T-cell (primary cell): ENCODE measurements at places on chromosomes 7 and 10.

DNA sequence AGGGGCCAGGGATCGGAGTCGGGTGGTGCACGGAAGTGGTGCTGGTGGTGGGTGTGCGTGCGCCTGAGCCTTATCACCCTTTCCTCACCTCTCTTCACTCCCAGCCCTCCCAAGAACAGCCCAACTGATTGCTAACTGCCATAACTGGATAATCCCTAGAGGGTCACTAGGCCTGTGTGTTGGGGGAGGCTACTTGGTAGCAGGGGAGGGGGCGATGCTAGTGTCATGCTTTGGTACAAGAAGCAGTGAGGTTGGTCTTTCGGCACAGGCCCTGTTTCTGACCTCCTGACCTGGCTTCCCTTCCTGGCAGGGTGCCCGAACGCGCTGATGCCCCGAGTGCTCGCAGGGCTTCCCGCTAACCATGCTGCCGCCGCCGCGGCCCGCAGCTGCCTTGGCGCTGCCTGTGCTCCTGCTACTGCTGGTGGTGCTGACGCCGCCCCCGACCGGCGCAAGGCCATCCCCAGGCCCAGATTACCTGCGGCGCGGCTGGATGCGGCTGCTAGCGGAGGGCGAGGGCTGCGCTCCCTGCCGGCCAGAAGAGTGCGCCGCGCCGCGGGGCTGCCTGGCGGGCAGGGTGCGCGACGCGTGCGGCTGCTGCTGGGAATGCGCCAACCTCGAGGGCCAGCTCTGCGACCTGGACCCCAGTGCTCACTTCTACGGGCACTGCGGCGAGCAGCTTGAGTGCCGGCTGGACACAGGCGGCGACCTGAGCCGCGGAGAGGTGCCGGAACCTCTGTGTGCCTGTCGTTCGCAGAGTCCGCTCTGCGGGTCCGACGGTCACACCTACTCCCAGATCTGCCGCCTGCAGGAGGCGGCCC is 652 bp downstream of the KAZALD1 start:
- DNase-seq, result peak; percentile 50

DNA sequence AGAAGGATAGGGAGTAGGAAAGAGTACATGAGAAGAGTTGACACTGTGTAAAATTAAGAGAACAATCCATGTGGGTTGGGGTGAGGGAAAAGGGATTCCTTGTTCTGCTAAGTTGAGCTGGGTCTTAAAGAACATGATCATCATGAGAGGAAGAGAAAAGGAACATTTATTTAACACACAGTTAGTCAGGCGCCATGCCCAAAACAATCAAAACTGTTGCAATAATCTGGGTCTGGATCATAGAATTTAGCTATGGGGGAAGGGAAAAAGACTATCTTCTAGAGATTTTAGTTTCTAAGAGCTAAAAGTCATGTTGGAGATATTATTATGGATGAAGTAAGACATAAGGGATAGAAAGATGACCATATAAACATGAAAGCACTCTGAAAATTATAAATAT is 178.9 kb downstream of the SEM1 start:
- no peak for DNase-seq

- no peak for DNase-seq
These were observed 827 bp upstream of the FASTK start for GRCh38 chr7:151081170-151082101.

DNA sequence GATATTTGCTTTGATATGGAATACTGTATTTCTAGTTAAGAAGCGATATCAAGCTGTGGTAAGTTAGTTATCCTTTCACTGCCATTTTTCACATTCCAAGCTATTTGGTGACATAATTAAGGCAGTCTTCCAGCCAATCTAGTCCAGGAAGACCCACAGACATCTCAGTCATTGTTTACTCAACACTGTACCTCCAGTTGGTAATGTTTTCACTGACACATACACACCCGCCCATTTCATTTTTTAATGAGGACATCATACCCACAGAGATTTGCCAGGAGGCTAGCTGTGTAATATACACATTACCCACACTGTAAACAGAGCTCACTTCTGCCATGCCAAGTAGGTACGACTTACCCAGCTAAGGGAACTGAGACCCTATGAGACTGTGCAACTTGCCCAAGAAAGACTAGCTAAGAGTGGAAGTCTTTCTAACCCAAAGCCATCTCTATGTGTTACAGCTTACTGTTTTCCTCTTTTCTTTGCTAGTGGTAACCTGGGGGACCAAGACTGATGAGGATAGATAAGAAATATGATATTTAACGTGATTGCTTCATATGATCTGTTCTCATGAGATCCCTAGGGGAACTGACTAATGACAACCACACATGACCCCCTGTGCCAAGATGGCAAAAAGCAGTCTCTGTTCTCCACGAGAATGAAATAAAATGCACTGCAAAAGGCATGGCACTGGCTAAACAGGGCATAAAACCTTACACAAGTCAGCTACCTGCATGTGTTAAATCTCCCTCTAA is 179.0 kb downstream of the DGKI start:
- no peak for DNase-seq

DNA sequence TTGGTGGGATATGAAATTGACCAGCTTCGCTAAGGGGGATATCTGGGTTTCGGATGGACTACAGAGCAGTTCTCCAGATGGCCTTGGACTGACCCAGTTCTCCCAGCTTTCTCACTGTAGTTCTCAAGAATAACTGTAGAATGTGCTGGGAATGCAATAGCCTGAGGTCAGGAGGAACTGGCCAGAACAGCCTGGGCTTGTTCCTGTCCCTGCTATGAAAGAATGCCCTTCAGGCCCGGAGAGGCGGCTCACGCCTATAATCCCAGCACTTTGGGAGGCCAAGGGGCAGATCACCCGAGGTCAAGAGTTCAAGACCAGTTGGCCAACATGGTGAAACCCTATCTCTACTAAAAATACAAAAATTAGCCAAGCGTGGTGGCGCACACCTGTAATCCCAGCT is 12.3 kb upstream of the TSPAN14 start:
- no peak for DNase-seq

DNA sequence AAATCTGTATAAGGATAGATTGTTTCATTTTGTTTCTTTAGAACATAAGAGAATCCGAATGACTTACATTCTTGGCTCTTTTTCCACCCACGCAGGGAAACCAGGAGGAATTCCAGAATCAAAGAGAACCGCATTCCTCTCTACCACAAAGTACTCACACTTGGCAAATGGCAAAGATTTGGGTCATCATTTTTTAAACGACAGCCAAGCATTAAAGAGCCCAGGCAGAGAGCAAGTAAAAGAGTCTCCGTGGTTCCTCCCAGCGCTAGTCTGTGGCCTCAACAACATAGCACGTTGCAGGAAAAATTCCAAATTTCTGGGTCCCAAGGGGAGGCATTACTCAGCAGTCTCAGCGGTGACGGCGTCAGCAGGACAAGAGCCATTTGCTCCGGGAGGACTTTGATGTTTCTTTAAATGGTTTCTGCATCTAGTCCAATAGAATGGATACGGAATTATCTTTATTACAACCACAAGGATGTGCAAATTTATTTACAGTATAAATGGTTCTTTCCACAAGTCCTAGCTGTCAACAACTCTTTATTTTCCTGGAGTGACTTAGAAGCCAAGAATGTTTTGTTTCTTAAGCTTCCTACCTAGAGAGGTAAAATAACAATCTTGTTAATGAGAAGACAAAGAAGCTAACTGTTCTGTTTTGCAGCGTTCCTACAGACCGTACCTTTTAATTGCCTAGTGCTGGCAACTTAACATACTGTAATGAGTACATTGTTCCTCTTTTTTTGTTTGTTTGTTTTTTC is 232.5 kb downstream of the SKIDA1 start:
- no peak for DNase-seq

GRCh38 chr7:112081778-112082177 is 124.4 kb downstream of the DOCK4 start:
- DNase-seq, result no peak

- no peak for DNase-seq
These were observed 85.3 kb upstream of the RPA3 start for GRCh38 chr7:7803715-7804178.

DNA sequence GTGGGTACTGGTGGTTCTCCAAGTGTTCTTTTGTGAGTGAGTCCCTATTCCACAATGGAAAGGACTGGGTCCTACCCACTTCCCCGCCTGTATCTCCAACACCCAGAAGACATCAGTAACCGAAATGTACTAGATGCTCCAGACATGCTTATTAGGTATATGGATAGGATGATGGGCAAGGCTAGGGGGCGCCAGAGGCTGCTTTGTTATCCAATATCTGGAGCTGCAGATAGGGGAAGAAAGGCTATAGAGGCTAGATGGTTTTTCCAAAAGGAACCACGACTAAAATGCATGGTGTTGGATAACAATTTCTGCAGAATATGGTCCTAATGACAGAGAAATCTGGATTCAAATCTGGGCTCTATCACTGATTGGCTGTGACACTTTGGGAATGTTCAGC is 56.2 kb upstream of the TM9SF3 start:
- peak; percentile 57 for DNase-seq

DNA sequence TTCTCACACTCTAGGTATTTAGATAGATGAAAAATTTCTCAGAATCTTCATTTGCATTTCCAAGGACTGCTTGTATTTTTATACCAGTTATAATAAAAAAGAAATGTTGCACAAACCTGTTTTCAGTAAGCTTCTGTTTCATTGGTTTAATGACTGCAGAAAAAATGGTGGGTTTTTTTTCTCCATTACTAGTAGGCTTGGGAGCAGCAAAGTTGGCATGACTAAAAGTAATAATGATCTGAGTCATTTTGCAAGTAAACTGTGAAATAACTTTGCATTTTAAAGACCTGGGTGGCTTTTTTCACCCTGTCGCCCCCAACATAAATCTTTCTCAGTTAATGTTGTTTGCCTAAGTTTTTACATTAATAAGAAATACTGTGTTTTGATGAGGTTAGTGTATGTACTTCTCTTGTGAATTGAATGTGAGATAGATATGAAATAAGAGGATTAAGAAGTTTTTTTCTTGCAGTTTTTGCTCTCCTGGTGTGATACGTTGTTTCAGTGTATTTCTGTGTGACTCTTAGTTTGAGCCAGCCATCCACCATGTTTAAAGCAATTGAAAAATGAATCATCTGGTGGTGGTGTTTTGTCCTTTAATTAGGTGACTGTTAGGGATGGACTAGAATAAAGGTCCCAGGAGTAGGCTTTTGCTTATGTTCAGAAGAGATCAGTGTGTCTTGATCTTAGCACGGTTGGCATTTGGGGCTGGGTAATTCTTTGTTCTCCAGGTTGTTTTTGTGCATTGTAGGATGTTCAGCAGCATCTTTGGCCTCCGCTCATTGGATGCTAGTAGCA is 1.8 kb downstream of the GNAI1 start:
- DNase-seq, result no peak

DNA sequence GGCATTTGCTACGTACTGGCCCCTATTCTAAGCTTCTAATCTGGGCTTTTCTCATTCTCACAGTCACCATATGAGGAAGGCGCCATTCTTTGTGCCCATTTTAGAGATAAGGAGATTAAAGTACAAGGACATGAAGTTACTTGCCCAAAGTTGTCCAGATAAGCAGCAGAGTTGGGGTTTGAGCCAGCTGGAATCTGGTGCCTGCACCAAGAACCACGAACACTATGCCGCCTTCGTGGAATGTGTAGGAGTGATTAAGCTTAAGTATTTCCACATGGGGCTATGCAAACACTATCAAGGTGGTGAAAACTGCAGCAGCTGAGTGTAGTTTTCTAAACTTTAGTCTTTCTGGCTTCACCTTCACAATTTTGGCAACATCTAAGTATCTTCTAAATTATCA is 342.7 kb upstream of the ETV1 start:
- no peak for DNase-seq

- no peak for DNase-seq
These were observed 136.8 kb downstream of the GALNT11 start for GRCh38 chr7:152162287-152162686.

DNA sequence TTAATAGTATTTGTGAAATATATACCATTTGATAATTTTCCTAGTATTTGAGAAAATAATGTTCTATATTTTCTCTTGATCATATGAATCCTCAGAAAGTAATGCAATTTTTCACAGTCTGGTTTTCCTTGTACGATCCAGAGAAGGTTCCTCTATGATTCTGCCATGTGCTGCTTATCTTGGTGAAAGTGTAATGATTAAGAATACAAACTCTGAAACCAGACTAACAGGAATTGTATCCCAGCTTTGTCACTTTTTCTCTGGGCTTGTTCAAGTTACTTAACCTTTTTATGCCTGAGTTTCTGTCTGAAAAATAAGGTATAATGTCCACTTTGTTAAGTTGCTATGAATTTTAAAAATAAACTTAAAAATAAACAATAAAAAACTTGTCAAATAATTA is 169.6 kb upstream of the ZNF804B start:
- no peak for DNase-seq

DNA sequence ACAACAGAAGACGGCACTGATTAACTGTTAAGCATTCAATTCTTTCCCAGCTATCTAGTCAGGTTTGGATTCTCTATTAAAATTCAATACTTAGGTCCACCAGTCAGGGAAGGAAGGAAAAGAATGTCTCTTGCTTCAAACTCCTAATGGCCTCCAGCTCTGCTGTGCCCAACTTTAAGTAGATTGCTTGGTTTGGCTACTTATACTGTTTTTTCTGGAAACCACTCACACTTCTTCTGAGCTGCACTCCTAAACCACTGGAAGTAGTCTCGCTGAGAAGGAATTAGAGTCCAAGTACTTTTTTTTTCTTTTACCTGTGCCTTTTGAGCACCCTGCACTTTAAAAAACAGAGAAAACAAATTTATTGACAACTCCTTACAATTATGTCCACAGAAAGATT is 26.7 kb upstream of the COL1A2 start:
- no peak for DNase-seq

GRCh38 chr10:121323443-121323842 is 274.8 kb downstream of the FGFR2 start:
- no peak for DNase-seq

GRCh38 chr10:61091531-61091930 is 147.5 kb upstream of the RHOBTB1 start:
- DNase-seq, result no peak

GRCh38 chr10:133616371-133617130 is 10.0 kb downstream of the FRG2B start:
- DNase-seq, result no peak

- DNase-seq, result no peak
These were observed 105.8 kb downstream of the SEMA3A start for GRCh38 chr7:84088802-84089201.

DNA sequence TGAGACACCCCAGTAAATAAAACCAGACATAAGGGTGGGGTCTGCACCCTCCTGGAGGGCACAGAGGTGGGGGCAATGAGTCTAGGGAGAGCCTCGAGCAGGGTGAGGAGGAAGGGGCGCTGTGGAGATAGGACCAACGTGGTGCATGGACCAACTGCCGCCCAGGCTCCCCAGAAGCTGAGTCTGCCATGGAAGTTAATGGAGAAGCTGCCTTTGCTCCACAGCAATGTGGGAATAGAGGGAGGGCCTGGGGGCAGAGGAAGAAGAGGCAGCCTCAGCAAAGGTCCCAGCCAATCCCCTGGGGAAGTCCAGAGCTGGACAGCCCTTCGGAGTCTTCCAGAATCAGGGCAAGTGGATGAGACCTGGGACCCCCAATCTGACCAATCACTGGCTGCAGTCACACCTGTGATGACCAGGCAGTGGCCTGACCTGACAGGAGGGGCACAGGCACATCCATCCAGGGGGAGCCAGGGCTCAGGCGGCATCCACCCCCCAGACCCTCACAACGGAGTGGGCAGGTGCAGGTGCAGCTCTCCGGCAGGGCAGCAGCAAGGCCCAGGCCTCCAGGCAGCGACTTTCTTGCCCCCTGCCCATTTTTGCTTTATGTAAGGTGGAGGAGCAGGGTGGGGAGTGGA is 242.2 kb upstream of the PPP2R2D start:
- no peak for DNase-seq
